ENCODE measurements at places on chromosomes 3 and 15. TPM values are rescaled to one million over a fixed set of nuclear protein-coding genes. Genes with fewer than 3 reads are reported as not detected.
A peak's percentile ranks its signal among the peaks of the same experiment; 100 is the strongest.

The TGM4 gene
- not detected for total RNA-seq

The BSN gene
- 46.9 TPM for total RNA-seq

The SERPINI2 gene
- not detected for total RNA-seq

The SI gene
- not detected for total RNA-seq

The PTH1R gene
- 0.29 TPM for total RNA-seq

The PCBP4 gene
- 1,577 TPM for total RNA-seq

The PLSCR5 gene
- not detected for total RNA-seq

The PARP9 gene
- total RNA-seq, result 0.27 TPM

The MYRIP gene
- 1.8 TPM for total RNA-seq

DNA sequence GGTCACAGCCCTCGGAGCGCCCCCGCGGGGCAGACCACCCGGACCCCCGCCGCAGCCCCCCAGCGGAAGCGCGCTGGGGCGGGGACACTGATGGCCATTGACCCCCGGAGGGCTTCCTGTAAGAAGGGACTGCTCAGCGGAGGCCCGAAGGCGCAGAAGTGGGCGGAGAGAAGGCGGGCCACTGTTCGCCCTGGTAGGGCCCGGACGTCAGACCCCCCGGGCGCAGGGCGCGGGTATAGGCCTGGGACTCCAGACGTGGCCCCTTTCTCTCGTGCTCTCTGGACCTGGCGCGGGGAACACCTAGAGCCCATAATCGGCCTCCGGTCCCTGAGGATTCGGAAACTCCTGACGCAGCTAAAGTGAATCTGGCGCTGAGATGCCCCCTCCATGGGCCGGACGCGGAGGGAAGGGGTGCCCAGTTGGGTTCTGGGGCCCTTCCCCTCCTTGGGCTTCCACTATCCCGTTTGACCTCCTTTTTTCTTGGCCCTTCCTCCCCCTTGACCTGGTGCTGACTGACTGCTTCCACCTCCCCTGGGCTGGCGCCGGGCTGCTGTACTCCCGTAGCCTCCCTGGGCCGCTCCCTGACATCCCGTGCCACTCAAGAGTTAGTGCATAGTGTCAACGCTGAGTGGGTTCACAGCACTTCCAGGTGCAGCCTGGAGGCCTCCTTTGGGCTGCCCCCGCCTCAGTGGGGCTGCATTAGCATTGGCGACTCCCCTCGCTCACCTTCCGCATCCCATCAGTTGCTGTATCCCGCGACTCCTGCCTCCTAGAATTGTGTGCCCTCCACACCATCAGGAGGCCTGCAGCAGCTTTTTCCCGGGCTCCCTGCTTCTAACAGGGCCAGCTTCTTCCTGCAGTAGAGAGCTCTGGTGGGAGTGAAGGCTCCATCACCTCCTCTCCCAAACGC, 694 bp downstream of the ABTB1 start:
- no peaks in the 10 kb centered on the region for H3K36me3 ChIP-seq
- peak overlapping the region; percentile 79 for H3K27ac ChIP-seq
- H3K27me3 ChIP-seq, result peaks cover 23% of the 10 kb centered on the region
- peak; percentile 60 for DNase-seq
- peaks cover 7% of the 10 kb centered on the region for H3K4me1 ChIP-seq

DNA sequence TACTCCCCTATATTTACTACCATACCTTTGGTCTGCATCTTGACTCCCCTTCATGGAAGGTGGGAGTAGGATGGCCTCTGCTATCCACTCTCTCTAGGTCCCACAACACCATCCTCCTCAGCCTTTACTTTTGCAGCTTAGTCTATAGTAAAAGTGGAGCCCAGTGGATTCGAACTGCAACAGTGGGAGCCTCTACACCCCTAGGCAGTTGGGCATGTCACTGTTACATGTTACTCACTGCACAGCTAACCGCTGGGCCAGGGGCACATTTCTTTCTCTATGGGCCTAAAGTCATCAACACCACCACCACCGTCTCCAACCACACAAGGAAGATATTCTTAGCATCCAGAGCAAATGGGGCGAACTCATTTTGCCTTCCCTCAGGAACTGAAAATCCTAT, 62.9 kb downstream of the KLF13 start:
- DNase-seq, result no peak
- H3K36me3 ChIP-seq, result peaks cover 14% of the 10 kb centered on the region
- H3K27me3 ChIP-seq, result peaks cover 8% of the 10 kb centered on the region
- H3K4me1 ChIP-seq, result peaks cover 12% of the 10 kb centered on the region
- no peak overlapping the region for H3K27ac ChIP-seq

- peak; percentile 5 for DNase-seq
- H3K27ac ChIP-seq, result no peak overlapping the region
- H3K4me1 ChIP-seq, result no peaks in the 10 kb centered on the region
- H3K27me3 ChIP-seq, result peaks cover 13% of the 10 kb centered on the region
- H3K4me3 ChIP-seq, result no peak overlapping the region
Observed at GRCh38 chr3:13887495-13888300, 7.8 kb upstream of the WNT7A start.

- peaks cover 19% of the 10 kb centered on the region for H3K4me1 ChIP-seq
- peak overlapping the region; percentile 77 for H3K27ac ChIP-seq
- peaks cover 4% of the 10 kb centered on the region for H3K36me3 ChIP-seq
Observed at GRCh38 chr3:48696601-48697000, 10.9 kb upstream of the NCKIPSD start.

DNA sequence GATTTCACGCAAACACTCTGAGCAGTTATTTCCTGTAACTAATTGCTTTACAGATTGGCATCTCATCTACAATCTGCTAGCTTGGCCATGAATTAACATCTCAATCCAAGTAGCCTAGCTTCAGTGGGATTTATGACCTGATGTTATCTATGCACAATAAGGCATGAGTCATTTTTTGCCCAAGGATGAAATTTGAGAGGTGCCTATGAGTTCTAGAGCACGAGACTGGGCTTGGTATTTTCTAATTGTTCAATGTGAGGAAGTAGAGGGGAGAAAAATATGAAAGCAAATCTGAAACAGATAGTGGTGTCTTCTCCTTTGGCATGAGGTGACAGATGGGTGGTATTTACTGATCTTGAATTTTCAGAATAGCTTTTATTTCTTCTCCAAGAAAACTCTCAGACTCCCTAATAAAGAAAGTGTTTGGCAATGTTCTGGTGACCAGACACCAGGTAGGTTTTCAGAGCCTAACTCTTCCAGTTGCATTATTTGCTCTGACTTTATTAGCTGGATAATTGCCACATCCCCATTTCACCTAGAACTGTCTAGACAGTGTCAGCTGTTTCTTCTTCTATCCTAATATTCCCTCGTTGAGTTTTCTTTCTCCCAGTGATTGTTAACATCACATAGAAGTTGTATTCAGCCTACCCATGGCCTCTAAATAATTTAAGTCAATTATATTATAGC, 301.0 kb upstream of the UMPS start:
- H3K4me3 ChIP-seq, result no peak overlapping the region
- peaks cover 6% of the 10 kb centered on the region for H3K36me3 ChIP-seq
- peaks cover 10% of the 10 kb centered on the region for H3K27me3 ChIP-seq
- DNase-seq, result no peak
- no peak overlapping the region for H3K27ac ChIP-seq

GRCh38 chr15:63045465-63045840, 2.9 kb downstream of the TPM1 start:
- H3K27me3 ChIP-seq, result peaks cover 22% of the 10 kb centered on the region
- H3K4me1 ChIP-seq, result peaks cover 22% of the 10 kb centered on the region
- no peak overlapping the region for H3K4me3 ChIP-seq
- H3K36me3 ChIP-seq, result no peaks in the 10 kb centered on the region

- no peaks in the 10 kb centered on the region for H3K36me3 ChIP-seq
- H3K27me3 ChIP-seq, result no peaks in the 10 kb centered on the region
- no peak for DNase-seq
- H3K27ac ChIP-seq, result no peak overlapping the region
- peaks cover 6% of the 10 kb centered on the region for H3K4me1 ChIP-seq
- no peak overlapping the region for H3K4me3 ChIP-seq
Observed at GRCh38 chr3:136149667-136150066, 46.5 kb downstream of the MSL2 start.

- DNase-seq, result no peak
- peaks cover 4% of the 10 kb centered on the region for H3K36me3 ChIP-seq
- H3K4me1 ChIP-seq, result peaks cover 6% of the 10 kb centered on the region
Observed at GRCh38 chr3:10292505-10293419, at the start of gene GHRL. GHRL (minus strand) TSS chr3:10292947; CDS start chr3:10290180, 2,767 bp downstream.

GRCh38 chr3:151305060-151305774, 11.4 kb downstream of the GPR87 start:
- H3K27ac ChIP-seq, result no peak overlapping the region
- H3K4me3 ChIP-seq, result no peak overlapping the region
- no peaks in the 10 kb centered on the region for H3K36me3 ChIP-seq
- H3K4me1 ChIP-seq, result no peaks in the 10 kb centered on the region
- peaks cover 4% of the 10 kb centered on the region for H3K27me3 ChIP-seq

DNA sequence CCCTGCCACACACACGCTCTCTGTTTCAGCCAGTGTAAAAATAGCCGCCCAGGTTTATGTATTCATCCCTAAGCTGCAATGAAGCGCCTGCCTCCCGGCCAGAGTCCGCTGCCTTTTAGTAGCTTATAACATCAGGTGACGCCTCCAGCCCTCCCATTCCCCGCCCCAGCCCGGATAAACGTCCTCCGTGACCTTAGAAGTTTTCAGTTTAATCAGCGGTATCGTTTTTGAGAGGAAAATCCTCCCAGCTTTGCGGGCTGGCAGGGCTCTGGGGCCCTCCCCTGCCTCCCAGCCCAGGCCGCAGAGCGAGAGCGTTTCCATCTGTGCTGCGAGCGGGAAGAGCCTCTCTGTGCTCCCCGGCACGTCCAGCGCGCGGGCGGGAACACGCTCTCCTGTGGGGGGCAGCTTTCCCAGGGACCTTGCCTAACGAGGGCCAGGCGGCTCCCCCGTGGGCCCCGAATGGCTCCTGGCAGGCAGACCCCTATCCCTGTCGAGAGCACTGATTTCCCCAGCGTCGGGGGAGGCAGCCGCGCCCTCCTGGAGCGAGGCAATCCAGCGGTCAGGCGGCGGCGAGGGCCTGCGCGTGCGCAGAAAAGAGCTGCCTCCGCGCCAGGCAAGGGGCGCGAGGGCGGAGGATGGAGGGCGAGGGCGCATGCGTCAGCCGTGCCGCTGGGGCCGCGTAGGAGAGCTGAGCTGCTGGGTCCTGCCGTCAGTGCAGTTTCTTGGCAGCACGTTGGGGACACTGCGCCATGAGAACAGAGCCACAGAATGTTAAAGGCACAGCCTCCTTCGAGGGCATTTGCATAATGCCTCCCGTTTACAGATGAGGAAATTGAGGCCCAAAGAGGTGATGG, 71.1 kb downstream of the CCNL1 start:
- peak overlapping the region; percentile 83 for H3K4me3 ChIP-seq
- peak overlapping the region; percentile 98 for H3K27ac ChIP-seq
- peaks cover 25% of the 10 kb centered on the region for H3K4me1 ChIP-seq
- H3K36me3 ChIP-seq, result no peaks in the 10 kb centered on the region
- peak; percentile 98 for DNase-seq
- no peaks in the 10 kb centered on the region for H3K27me3 ChIP-seq

GRCh38 chr15:60720493-60721256, 241.7 kb upstream of the ICE2 start:
- no peaks in the 10 kb centered on the region for H3K36me3 ChIP-seq
- H3K27ac ChIP-seq, result no peak overlapping the region
- no peak overlapping the region for H3K4me3 ChIP-seq
- H3K4me1 ChIP-seq, result peaks cover 1% of the 10 kb centered on the region

DNA sequence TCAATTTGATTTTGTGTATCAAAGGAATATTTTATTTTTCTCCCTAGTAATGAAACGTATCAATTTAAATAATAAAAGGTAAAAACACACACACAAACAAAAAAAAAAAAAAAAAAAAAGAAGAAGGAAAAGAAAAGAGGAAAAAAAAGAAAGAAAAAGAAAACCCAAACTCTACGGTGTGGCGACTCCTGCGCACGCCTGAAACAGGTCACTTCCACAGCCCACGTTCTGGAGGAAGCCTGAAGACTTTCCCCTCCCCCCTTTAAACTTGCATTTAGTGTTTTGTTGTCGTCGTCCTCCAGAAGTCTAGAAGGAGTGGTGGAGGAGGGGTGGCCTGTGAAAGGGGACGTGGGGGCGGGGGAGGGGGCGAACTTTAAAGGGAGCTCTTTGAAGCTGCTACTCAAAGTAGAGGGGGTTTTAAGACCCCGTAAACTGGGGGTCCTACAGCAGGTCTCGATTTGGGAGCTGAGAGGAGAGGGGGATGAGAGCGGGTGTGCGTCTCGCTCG, 2.3 kb upstream of the TLE3 start:
- peaks cover 10% of the 10 kb centered on the region for H3K4me1 ChIP-seq
- H3K27ac ChIP-seq, result peak overlapping the region; percentile 95
- no peaks in the 10 kb centered on the region for H3K36me3 ChIP-seq

- H3K4me1 ChIP-seq, result peaks cover 5% of the 10 kb centered on the region
- no peak overlapping the region for H3K27ac ChIP-seq
- no peak for DNase-seq
- peaks cover 5% of the 10 kb centered on the region for H3K27me3 ChIP-seq
- H3K4me3 ChIP-seq, result no peak overlapping the region
- H3K36me3 ChIP-seq, result peaks cover 6% of the 10 kb centered on the region
Observed at GRCh38 chr3:40120806-40121205, 188.7 kb upstream of the EIF1B start.

DNA sequence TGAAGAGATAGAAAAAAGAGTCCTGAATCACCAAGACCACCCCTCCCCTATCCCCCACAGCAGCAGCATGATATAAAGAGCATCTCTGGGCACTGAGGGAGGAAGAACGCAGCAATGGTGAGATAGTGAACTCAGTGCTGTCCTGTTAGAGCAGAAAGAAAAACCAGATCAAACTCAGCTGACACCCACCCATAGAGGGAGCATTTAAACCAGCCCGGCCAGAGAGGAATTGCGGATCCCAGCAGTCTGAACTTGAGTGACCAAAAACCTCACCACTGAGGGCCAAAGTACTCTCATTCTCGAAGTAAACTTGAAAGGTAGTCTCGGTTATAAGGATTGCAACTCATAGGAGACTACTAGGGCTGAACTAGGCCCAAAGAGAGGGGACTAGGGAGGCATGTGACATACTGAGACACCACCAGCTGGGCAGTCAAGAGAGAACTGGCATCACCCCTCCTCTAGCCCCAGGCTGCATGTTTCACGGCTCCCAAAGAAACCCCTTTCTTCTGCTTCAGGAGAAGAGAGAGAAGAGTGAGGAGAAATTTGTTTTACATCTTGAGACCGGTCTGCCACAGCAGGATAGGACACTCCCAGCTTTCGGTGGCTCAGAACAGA, 39.2 kb upstream of the TGFBR2 start:
- no peaks in the 10 kb centered on the region for H3K4me1 ChIP-seq
- no peaks in the 10 kb centered on the region for H3K36me3 ChIP-seq
- DNase-seq, result no peak
- no peaks in the 10 kb centered on the region for H3K27me3 ChIP-seq
- H3K27ac ChIP-seq, result no peak overlapping the region

DNA sequence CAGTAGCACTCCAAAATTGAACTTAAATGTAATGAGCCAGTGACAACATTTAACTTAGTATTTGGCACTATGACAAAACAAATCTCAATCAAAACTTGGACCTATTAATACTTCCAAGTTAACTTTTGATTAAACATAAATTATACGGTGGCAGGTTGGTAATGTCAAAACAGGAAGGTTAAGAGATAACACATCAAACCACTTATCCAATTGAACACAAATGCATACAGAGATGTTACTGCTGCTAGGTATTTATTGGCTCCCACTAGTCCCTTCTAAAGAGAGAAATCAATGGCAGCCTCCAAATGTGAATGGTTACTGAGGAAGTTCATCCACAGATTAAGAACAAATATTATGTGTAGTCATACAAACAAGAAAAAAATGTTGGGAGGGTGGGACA, 1.8 kb downstream of the GSK3B start:
- H3K4me3 ChIP-seq, result no peak overlapping the region
- no peaks in the 10 kb centered on the region for H3K36me3 ChIP-seq
- peaks cover 12% of the 10 kb centered on the region for H3K4me1 ChIP-seq
- DNase-seq, result no peak
- H3K27me3 ChIP-seq, result peaks cover 9% of the 10 kb centered on the region

- H3K27me3 ChIP-seq, result no peaks in the 10 kb centered on the region
- no peaks in the 10 kb centered on the region for H3K4me1 ChIP-seq
- no peak overlapping the region for H3K27ac ChIP-seq
- no peak overlapping the region for H3K4me3 ChIP-seq
- H3K36me3 ChIP-seq, result no peaks in the 10 kb centered on the region
- DNase-seq, result no peak
Observed at GRCh38 chr15:94250801-94251200, 19.4 kb downstream of the MCTP2 start.
